ENCODE measurements at places on chromosomes 6 and 20.

DNA sequence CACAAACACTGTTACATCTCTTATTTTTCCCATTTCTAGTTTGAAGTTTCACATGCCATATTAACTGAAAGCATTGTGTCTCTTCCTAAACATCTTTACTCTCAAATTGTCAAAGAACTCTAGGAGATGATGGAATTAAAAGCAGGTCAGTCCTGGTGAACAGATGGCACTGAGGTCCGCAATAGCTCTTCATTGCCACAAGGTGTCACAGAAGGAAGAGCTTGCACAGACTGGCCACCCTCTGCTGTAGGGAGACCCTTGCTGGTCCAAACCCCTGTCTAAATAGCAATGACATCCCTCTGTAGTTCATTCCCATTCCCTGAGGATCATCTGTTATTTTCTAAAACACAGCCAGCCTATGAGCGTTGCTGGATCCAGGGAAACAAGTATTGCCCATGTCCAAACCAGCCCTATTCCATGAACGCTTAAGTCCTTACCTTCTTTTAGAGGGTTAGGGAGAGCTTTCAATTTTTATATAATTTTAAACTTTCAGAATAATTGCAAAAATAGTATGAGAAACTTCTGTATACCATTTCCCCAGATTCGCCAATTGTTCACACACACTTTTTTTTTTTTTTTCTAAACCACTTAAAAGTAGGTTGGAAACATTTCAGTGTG is 10.1 kb upstream of the HDAC2 start:
- no peak for DNase-seq

- DNase-seq, result no peak
Measured at GRCh38 chr20:6966721-6967120, 199.2 kb downstream of the BMP2 start.

- DNase-seq, result no peak
Measured at GRCh38 chr20:20517296-20517695, 149.4 kb downstream of the INSM1 start.

- DNase-seq, result no peak
Measured at GRCh38 chr6:70163795-70164194, 139.1 kb downstream of the COL9A1 start.

DNA sequence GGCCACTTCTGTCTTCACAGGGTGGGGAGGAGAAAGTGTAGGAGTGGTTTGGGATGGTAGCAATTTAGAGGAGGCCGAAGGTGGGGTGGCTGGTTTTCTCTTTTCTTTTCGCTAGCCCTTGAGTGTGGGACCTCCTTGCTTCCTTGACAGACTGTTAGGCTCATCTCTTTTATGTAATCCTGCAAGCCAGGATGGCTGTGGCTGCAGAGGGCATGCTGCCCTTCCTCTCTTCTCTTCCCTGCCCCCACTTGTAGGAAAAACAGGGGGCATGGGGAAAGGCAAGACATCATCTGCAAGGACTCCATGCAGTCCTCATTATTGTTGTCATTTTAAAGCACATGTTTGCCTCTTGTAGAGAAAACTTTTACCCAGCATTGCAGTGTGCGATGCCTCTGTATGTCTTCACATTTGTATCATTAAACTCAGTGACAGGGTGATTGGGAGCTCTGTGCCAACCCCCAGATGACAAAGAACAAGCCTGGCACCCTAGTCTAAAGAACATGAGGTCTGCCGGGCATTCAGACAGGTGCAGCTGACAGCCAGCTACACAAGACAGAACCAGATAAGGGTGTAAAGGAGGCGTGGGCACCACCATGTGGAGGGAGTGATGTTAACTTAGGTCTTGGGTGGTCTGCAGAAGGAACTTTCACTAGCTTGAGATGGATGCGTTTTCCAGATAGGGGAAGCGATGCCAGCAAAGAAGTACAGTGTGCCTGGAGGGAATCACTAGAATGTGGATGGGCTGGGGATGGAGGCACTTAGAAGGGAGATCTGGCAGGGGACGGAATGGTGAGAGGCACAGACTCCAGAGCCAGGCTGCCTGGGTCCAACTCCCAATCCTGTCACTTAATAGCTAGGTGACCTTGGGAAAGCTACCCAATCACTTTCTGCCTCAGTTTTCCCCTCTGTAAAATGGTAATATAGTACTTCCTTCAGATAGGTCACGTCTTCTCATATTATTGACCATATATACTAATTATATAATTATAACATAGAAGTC is 207.6 kb downstream of the TBC1D7 start:
- DNase-seq, result no peak

DNA sequence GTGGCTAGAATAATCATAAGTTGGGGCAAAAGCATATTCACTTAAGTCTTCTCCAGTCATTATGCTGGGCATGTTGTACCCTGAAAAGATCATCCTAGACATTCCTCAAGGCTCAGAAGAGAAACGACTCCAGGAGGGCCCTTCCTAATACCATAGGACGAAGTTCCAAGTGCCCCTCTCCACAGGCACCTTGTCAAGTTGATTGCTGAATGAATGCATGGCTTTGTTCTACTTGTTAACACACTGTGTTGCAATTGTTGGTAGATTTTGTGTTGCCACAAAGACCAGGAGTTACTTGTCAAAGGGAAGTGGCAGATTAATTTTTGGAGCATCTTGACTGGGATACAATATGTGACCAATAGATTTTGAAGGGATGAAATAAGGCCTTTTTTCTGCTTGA is 194.3 kb upstream of the SMLR1 start:
- DNase-seq, result no peak

GRCh38 chr6:121660277-121660676 is 224.8 kb downstream of the GJA1 start:
- DNase-seq, result no peak

DNA sequence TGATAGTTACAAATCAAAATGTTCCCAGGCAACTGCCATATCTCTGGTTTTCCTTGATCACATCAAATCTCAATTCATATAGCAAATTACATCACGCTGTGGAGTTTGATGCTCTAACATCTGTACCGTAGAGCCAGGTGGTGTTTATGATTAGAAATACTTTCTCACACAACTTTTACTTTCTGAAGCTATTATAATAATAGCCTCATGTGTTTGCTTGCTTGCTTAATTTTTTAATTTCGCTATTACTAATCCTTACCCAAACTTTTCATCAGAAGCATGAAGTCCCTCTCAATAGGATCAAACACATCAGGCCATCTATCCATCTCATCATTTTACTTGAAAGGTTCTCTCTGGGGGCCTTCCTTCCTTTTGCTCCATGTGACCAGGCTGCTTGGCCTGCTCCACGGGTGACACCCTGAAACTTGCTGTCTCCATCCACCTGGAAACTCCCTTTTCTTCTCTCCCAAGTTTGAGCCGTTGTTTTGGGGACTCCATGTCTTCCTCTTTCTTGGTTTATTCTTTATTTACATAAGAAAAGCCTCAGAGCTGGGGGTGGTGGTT is 75.4 kb downstream of the ADAT2 start:
- no peak for DNase-seq

- DNase-seq, result no peak
Measured at GRCh38 chr6:37110500-37111461, 59.2 kb upstream of the PIM1 start.

GRCh38 chr6:45200510-45200909 is 127.6 kb upstream of the RUNX2 start:
- no peak for DNase-seq

GRCh38 chr6:161048641-161049040 is 57.1 kb downstream of the MAP3K4 start:
- no peak for DNase-seq

GRCh38 chr20:46333161-46333991 is 25.1 kb upstream of the CDH22 start:
- no peak for DNase-seq

DNA sequence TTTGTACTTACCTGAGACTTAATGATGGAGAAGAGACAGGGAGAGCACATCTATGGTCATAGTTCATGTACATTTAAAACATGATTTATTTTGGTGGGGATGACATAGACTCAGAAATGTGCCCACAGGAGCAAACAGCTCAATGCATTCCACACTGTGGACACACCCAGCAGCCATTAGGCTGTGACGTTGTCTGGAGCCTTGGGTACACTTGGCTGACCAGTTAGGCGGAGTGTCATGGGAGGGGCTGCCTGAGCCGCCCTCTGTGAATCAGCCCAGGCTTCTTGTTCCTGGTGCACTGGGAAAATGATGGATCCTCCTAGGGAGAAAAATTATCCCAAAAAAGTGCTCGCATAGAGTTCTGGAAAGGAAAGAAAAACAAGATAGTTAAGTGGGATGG is 231.0 kb upstream of the GMDS start:
- DNase-seq, result no peak

GRCh38 chr6:163712566-163712961 is 298.0 kb downstream of the QKI start:
- no peak for DNase-seq

DNA sequence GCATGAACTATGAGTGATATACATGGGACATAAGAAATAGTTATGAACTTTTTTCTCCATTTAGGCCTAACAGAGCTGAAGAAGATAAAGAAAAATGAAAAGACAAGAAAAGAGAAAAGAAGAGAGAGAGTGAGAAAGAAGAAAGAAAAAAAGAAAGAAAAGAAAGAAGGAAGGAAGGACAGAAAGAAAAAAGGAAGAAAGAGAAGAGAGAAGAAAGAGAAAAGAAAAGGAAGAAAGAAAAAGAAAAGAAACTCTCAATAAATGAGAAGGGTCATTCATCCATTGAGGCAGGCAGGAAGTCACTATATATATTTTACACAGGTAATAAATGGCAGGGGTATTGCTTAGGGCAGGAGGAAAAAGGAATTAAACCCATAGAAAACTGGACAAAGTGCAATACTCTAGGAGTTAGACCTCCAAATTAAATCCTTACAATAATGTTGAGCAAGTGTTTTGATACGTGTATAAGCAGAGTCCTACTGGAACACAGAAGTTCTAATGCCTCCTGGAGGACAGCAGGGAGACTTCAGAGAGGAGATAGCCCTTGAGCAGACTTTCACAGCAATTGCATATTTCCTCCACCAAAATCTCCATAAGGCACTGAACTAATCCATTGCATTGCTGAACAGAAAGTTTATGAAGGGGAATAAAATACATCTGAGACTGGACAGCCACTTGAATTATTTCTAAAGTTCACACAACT is 86.4 kb upstream of the TENT5A start:
- no peak for DNase-seq

DNA sequence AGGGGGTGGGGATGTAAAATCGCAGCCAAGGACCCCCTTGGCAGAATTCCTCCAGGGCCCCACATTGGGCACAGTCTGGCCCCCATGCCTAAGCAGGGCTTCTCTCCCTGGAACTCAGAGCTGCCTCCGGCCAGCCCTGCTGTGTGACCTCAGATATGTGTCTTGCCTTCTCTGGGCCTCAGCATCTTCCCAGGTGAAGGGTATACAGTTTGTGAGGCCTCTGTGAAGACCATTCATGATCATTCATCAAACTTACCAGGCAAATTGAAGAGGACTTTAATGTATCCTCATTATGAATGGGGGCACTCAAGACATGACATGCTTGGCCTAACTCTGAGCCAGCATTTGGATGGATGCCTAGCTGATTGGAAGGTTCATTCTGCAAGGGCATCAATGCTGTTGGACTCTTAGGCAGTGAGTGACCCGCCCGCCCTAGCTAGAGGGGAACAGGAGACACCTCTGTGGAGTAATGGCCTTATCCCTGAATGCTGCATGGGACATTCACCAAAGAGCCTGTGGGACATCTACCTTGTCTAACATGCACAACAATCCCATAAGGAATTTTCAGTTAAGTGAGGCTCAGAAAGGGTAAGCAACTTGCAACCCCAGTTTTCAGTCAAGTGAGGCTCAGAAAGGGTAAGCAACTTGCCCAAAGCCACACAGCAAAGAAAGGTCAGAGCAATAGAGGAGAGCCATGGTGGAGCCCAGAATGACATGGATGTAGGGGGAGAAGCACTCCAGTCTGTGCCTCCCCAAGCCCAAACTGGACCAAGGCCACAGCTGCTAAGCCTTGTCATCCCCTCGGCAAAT is 535 bp downstream of the CCN5 start:
- no peak for DNase-seq

GRCh38 chr6:11947063-11947462 is 65.0 kb upstream of the HIVEP1 start:
- no peak for DNase-seq

- DNase-seq, result no peak
Measured at GRCh38 chr6:43861212-43861894, 91.3 kb downstream of the VEGFA start.

DNA sequence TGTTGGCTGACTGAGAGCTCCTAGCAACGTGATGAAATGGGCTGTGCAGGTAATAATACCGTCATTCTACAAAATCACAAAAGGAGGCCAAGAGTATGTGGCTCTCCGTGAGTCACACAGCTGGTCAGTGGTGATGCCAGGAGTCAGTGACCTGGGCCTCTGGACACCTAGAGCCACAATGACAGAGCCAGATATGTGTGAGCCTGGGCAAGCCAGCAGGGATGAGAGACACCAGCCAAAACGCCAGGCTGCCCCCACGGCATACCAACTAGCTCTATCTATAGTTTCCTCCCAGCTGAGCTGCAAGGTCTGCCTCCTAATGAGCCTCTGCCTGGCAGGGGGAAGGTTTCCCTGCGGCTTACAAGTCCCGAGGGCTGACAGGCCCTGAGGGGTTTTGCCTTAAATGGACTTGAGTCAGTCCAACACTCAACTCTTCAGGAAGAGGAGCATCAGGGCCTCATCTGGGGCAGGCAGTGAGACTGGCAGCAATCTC is 70.0 kb downstream of the CPNE5 start:
- DNase-seq, result no peak

DNA sequence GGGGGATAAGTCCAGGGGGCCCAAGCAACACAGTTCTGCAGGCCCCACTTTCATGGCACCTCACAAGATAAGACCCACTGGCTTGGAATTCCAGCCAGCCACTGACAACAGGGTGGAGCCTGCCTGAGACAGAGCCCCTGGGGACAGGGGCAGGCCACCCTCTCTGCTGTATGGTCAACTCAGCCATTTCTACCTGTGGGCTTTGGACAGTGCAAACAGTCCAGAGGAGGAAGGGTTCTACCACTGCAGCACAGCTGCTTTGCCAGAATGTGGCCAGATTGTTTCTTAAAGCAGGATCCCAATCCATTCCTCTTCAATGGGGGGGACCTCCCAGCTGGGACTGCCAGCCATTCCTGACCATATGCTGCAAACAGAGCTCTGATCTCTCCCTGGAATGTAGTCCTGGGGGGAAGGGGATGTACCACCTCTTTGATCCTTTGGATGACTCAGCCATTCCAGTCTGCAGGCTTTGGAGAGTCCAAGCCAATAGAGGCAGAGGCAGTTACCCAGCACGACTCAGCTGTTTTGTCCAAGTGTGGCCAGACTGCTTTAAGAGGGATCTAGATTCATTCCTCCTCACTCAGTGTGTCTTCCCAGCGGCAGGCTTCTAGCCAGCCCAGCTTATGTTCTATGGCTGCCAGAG is 842.2 kb downstream of the EPHA7 start:
- no peak for DNase-seq

DNA sequence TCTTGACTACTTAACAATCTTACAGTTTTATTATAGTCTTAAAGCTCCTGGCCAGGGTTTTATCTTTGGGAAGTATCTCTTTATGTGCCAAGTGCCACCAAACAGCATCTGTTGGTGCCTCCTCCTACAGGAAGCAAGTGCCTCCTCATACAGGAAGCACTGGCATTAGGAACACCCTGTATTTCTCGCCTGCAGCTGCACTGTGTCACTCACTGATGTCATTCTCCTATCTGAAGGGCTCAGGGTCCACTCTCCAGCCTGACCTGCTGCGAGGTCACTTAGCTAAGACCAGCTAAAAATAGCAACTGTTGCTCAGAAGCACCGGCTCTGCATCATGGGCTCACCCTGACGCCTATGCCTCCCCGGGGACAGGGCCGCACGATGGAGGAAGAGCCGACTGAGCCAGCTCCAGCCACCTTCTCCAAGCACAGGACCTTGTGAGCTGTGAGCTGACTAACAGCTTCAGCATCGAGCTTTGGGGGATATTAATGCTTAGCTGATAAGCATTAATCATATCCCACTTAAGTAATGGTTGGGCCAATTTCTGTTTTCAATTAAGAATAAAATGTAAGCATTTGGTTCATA is 66.3 kb upstream of the CD93 start:
- DNase-seq, result no peak
